Breast epithelium (tissue), 4 donors: ENCODE measurements at places on chromosomes 3 and 15. TPM values are rescaled to one million over a fixed set of nuclear protein-coding genes. Genes with fewer than 3 reads are reported as not detected.

GRCh38 chr15:91208371-91208770, 108.3 kb downstream of the SV2B start:
- DNase-seq: no peak

CHRFAM7A gene
- 0.73 TPM for total RNA-seq

- no peak for DNase-seq
These were observed 426.5 kb downstream of the TBC1D5 start for GRCh38 chr3:17315897-17316296.

THPO gene
- total RNA-seq: 0.73 TPM

MLF1 gene
- 8.8 TPM for total RNA-seq

DNA sequence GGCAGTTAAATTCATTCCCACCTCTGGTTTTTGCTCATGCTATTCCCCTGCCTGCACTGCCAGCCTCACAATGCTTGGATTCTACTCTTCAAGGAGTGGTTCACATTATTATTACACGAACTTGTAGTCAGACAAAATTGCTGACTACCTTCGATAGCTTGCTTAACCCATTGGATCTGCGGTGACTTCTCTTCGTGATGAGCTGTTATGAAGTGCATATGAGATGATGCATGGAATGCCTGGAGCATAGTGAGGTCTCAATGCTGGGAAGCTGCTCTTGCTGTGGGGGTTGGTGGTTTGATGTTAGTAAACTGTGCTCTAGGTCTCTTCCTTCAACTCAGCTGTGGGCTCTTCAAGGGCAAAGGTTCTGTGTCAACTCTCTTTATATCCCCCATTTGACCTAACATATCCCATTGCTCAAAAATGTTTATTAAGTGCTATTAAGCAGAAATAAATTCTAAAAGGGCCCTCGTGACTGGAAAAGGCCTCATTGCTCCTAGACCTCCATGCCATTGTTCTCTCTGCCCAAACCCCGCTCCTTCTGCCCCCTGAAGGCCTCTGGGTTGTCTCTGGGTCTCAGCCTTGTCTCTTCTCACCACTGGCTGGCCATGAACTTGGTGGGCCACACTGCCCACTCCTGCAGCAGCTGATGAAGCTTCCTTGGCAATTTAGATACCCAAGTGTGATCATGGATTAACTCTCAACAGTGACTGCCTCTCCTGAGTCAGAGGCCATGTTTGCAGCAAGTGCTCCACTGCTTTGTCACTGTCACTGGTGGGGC, 4.5 kb upstream of the SLCO2A1 start:
- no peak for DNase-seq

DNA sequence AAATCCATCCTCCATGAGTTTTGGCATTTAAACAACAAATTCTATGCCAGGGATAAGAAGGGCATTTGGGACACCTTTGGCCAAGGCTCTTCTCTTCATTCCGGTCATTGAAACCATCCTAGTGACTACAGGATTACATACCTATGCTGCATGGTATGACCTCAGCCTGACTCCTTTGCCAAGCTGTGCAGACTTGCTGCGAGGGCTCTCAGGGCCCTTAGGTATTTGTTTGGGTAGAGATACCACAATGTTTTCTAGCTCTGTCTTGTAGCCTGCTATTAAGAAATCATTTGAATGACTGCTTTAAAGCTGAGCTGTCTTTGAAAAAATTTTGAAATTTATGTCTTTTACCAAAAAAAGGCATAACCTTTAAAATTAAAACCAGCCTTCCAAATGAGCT, 749.8 kb upstream of the SGO1 start:
- DNase-seq: no peak

PLA2G4E gene
- total RNA-seq: not detected

GRCh38 chr3:67995206-67995605, 340.8 kb upstream of the SUCLG2 start:
- DNase-seq: no peak
